Myocyte (in vitro differentiated cells): ENCODE measurements at places on chromosomes 5 and 9. TPM values are rescaled to one million over a fixed set of nuclear protein-coding genes. Genes with fewer than 3 reads are reported as not detected.

Gene EGFLAM
- total RNA-seq: 19.7 and 19.9 TPM in 2 replicates

Gene ASPN
- 0.19 TPM in 1 of 2 replicates, not detected in the other for total RNA-seq

Gene IL9
- total RNA-seq: not detected in 2 replicates

Gene SLC35A4
- total RNA-seq: 40.0 and 40.5 TPM in 2 replicates

Gene CNTFR
- 0.05 TPM in 1 of 2 replicates, not detected in the other for total RNA-seq

DNA sequence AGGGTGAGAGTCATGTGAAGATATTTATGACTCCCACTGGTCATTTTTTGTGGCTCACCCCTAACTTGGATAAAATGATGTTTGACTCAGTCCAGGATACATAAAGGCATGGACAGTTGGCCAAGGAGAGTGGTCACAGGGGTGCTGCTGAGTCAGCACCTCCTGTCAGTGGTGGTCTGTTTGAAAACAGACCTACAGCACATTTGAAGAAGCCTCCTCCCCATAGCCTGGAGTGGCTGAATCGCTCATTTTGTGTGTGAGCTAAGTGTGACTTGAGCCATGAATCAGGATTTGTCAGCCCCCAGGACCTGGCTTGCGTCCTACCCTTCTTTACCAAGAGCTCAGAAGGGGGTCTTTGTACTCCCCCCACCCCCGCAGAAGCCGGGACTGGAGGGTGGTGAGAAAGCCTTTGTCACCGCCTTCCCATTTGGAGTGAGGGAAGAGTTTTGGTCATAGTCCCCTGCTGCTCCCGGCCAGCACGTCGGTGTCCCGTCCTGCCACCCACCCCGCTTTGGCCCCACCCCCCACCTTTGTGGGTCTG, 35.6 kb downstream of the TRIO start:
- DNase-seq: peak; percentile 52

GRCh38 chr5:34803974-34804732, 34.8 kb upstream of the TTC23L start:
- DNase-seq: no peak

DNA sequence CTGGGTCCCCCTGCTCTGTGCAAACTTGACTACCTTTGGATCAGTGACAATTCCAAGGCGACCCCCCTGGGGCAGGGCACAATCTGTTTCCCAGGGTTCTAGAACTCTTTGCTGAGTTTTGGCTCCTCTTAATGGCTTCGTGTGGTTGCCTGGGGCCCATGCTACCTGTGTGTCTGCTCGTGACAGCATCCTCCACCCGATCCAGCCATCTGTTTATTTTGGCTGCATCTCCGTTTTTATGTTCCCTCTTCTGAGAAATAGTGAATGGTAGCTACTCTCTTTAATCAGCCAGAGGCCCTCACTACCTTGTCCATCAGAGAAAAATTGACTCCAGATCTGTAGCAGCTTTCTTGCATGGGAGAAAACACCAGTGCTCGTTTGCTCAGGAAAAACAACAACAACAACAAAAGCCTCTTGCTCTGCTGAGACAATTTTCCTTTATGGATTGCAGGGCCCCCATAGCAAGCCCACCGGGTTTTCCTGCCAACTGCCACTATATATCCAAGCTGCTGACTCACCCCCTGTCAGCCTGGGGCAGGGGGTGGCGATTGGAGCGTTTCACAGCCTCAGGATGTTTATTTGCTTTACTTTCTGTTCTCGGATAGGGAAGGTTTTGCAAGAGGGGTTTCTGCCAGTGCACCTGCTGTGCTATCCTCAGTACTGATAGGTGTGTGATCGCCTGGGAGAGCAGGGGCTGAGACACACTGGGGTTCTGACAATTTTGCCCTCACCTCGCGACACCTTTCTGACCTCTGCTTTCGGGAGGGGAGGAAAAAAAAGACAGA, 607.8 kb downstream of the BNC2 start:
- DNase-seq: no peak

DNA sequence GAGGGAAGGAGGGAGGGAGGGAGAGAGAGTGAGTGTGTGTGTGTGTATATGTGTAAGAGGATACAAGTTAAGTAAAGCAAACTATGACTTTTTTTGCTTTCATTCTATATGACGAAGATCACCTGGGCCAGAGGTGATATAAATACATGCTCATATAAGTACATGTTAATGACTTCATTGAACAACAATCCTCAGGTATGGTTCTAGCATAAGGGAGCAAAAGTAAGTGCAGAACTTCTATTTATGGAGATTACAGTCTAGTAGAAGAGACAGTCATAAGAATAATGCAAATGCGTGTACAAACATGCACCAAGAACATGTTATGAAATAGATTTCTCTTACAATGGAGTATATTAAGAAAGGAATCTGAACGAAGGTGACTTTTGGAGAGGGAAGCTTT, 1804.0 kb downstream of the MAT2B start:
- DNase-seq: no peak

GRCh38 chr9:99026271-99026955, 78.5 kb upstream of the TGFBR1 start:
- no peak for DNase-seq

GRCh38 chr5:102453716-102454115, 45.1 kb downstream of the SLCO6A1 start:
- peak; percentile 1 for DNase-seq

DNA sequence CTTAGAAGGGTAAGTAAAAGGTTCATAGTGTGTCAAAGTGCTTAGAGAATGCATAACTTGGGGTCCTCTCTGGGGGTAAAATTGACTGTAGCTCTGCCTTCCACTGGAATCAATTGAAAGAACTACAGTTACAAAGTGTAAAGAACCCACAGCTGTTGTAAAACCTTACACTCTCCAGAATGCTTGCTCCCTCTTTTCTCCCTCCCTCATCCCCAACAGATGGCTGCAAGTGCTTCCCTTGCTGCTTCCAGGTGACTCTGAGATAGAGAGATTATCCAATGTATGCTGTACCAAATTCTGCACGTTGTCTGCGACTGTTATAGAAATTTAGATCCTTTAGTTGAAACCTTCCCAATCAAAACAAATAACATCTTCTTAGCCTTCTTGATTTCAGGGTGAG, 126.0 kb downstream of the STK32A start:
- no peak for DNase-seq

- DNase-seq: peak; percentile 90
Observed at GRCh38 chr9:81737871-81738507, 48.6 kb upstream of the TLE1 start.

DNA sequence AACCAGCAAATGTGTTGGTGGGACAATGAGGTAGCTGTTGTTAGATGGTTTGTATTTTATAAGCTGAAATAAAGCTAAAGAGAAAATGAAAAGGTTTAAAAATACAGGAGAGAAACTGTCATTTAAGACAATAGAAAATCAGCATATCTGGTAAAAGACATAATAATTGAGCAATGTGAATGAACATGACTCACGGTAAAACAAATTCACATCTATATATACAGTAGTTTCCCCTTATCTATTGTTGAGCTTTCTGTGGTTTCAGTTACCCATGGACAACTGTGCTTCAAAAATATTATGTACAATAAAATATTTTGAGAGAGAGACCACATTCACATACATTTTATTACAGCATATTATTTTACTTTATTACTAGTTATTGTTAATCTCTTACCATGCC, 1649.8 kb downstream of the EFNA5 start:
- DNase-seq: no peak

GRCh38 chr5:114789773-114790402, 379.8 kb downstream of the TRIM36 start:
- DNase-seq: peak; percentile 0

GRCh38 chr9:134163371-134164196, 780 bp downstream of the RNU6ATAC start:
- no peak for DNase-seq

DNA sequence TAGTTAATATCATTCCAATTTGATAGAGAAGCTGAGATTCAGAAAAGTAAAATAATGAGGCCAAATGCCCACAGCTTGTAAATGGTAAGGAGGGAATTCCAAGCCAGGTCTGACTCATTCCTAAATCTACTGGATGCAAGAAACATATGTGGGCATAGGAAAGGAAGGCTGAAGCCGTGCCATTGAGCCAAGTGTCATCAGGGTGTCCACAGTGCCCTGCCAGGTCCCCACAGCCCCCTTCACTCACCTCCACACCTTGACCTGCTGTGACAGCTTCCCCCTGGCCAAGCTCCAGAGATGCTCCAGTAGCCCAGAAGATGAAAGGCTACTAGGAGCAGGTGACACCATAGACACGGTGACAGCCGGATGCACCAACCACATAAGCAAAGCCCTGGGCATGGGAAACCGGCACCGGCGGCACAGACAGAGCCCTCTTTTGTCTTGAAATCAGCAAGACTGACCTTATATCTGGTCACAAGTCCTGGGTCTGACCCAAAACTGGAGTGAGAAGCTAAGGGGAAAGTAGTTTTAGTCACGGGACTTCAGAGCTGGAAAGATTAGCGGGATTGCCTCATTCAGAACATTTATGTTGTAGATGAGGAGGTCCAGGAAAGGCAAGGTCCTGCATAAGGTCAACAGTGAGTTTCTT, 20.1 kb upstream of the FAT2 start:
- DNase-seq: no peak

GRCh38 chr9:136122425-136123383, 4.0 kb upstream of the TMEM250 start:
- DNase-seq: peak; percentile 69

DNA sequence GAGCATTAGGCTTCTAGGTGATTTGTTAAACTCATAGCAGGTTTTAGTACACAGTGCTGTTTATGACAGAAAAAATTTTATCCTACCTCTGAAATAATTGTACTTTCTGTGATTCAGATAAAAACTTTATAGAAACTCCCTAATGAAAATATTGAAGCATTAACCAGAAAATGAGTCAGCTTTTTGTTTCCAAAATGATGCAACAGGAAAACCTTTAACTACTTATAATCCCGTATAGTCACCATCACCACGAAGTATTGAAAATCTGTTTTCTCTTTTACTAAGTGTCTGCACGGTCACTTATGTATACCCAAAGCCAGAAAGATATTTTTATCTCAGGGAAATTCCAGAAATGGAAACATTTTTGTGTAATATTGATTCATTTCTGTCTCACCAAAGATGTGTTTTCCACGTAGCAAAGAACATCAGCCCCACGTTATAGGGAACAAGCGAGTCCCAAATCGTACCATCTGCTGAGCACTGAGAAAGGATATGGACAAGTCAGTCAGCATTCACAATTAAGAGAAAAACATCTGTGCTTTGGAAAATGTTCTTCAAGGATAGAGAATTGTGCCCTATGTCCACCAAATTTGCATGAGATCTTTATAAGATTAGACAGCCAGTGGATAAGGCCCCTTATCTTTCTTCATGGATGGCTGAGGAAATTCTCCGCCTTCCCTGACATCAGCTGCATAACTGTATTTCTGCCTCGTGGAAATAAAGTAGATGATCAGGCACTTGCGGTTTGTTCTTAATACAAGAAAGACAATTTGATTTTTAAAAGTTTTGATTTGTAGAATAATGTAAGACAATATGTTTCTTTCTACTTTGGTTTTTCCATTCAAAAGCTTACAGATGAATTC, 41.9 kb downstream of the TNFAIP8 start:
- DNase-seq: peak; percentile 31

DNA sequence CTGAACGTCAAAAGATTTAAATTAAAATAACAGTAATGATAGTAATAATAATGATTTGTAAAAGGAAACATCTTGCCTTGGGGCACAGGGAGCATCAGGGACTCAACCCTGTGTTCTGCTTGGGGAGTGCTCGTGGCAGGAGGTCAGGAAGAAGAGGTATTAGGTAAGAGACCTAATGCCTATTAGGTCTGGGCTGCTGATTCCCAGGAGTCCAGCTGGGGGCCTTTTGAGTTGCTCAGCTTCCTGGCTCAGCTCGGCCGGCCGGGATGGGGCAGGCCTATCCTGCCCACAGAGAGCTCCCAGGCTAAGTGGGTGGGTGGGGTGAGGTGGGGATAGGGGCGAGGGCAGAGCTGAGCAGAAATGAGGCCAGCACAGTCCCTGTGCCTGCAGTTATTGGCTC, 17.5 kb downstream of the LMX1B start:
- DNase-seq: no peak

- DNase-seq: no peak
Observed at GRCh38 chr5:180423133-180423532, 70.0 kb upstream of the GFPT2 start.

- DNase-seq: peak; percentile 23
Observed at GRCh38 chr5:34586117-34586885, 69.8 kb upstream of the RAI14 start.

GRCh38 chr5:36957953-36958537, 81.5 kb downstream of the NIPBL start:
- DNase-seq: no peak
